A549 treated with ZK216348 at 1 μM for 4 hours (cell line): ENCODE measurements at places on chromosomes 2 and 18. TPM values are rescaled to one million over a fixed set of nuclear protein-coding genes. Genes with fewer than 3 reads are reported as not detected.

Gene EHD3
- total RNA-seq: 6.2 to 9.4 TPM (median 8.3 TPM) in 5 replicates

Gene ACMSD
- not detected in 5 replicates for total RNA-seq

Gene EXOC6B
- total RNA-seq: 6.0 to 8.1 TPM (median 7.2 TPM) in 5 replicates

Gene TCF7L1
- total RNA-seq: 6.4 to 11.3 TPM (median 9.9 TPM) in 5 replicates

Gene CRYBA2
- total RNA-seq: not detected in 5 replicates

Gene SERPINB4
- total RNA-seq: 0.17 to 0.25 TPM (median 0.18 TPM) in 3 of 5 replicates, not detected in the others

Gene GREB1
- 2.2 to 3.7 TPM (median 2.7 TPM) in 5 replicates for total RNA-seq

Gene KCNE4
- 0.53 to 0.92 TPM (median 0.70 TPM) in 5 replicates for total RNA-seq

Gene CPO
- total RNA-seq: 0.13 TPM in 1 of 5 replicates, not detected in the others

Gene ABCG8
- total RNA-seq: not detected in 5 replicates

Gene SMAD7
- total RNA-seq: 19.7 to 25.3 TPM (median 24.1 TPM) in 5 replicates

Gene SCTR
- total RNA-seq: not detected in 5 replicates

Gene SCN9A
- 2.5 to 5.3 TPM (median 4.8 TPM) in 5 replicates for total RNA-seq

Gene TMEM182
- total RNA-seq: 3.5 to 5.6 TPM (median 4.5 TPM) in 5 replicates

Gene CNGA3
- total RNA-seq: not detected in 5 replicates

Gene BOK
- total RNA-seq: 20.2 to 39.7 TPM (median 33.8 TPM) in 5 replicates
